NB4 (cell line): ENCODE measurements at places on chromosomes 2 and 18.

DNA sequence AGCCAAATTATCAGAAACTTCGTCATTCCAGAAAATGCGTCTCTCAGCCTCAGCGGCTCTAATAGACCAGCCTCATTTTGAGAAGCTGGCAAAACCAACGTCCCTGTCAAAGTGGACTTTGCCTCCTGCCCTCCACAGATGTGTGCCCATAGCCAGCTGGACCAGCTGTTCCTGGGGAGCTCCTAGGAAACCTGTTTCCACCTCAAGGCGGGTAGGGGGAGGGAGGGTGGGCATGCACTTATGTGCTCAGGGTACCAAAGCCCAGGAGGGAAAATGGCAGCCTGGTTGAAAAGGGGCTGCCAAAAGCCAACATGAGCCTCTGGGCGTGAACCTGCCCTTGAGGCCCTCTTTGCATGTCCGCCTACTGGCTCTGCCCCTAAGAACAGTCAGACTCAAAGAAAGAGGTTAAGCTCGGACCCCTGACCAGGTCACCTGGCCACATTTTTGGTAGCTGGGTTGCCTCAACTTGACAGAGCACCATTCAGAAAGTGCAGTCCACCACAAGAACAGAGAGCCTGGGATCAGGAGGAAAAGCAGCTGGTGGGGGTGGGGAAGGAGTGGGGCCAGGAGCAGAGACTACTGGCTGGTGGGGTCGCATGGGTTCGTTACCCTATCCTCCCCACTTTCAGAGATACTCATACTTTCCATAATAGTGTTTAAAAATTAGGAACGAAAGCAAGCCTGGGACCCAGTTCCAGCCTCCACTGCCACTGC, 3.5 kb downstream of the PER2 start:
- DNase-seq, result no peak

DNA sequence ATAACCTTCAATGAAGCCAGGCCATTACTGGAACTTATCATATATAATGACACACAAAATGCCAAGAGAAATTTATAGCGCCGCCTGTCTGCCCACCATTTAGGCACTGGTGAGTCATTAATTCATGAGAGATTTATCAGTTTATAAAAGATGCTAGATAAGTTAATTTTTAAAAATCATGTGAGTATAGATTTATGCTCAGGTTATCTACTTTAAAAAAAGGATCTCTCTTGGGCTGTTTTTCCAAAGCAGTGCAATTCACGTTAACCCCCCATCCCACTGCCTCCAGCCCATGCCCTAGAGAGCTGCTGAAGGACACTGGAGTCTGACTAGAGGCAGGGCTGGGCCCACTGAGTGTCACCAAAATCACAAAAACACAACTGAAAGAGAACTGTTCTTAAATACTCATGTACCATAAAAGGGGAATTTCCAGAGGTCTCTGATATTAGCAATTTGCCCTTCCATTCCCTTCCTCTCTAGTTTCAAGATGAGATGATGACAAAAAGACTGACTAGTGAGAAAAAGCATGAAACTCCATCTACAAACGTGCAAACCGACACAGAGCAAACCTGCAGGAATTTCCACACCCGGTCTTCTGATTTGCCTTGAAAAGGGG, 160.8 kb downstream of the BCL2 start:
- DNase-seq, result no peak

- DNase-seq, result no peak
Observed at GRCh38 chr2:19746137-19746600, 155.6 kb downstream of the TTC32 start.

DNA sequence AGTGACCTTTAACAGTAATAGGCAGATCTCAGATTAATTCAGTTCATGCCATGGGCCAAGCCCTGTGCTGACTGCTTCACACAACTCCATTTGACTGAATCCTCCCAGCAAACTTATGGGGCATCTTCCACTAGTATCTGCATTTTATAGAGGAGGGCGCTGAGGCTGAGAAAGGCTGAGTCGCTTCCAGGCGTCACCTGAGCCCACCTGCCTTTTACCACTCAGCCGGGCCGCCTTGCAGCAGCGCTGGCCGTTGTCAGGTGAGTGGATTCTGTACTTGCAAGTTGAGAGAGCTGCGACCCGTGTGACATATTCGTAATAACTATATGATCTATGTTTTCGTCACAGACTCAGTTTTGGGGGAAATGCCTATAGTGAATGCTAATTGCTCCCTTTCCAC, 59.3 kb upstream of the B3GNT7 start:
- no peak for DNase-seq

GRCh38 chr2:55111570-55112228, 61.4 kb upstream of the RTN4 start:
- DNase-seq, result peak; percentile 100

DNA sequence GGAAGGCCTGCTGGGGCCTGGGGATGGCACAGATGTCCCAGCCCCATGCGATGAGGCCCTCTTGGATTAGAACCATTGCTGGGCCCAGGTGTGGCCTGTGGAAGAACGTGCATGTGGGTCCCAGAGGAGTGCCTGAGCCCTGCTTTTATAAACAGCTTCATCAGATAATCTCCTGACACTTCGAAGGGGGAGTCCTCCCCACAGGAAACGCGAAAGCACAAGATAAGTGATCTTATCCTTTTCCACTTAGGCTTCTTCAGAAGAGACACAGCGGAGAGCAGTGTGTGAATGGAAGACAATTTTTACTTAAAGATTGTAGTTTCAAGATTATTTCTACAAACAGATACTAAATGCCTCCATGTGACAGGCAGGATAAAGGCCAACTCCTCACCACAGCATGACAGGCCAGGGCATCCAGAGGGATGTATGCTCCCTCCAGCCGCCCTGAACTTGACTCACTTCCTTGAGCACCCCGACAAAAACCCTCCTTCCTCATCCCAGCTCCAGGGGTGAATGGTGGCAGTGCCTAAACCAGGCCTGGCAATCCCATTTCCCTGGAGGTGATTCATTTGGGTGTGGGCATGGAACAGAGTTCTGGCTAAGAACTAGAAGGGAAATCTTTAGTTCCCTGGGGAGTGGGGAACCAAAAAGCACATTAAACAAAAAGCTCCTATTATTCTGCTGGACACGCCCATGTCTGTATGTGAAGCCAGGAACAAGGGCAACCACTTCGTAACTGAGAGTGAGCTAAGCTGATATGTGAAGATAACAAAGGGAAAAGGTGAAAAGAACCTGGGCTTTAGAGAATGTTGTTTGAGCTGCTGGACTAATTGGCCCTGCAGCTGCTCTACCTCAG, 56.2 kb upstream of the TMEM163 start:
- no peak for DNase-seq

DNA sequence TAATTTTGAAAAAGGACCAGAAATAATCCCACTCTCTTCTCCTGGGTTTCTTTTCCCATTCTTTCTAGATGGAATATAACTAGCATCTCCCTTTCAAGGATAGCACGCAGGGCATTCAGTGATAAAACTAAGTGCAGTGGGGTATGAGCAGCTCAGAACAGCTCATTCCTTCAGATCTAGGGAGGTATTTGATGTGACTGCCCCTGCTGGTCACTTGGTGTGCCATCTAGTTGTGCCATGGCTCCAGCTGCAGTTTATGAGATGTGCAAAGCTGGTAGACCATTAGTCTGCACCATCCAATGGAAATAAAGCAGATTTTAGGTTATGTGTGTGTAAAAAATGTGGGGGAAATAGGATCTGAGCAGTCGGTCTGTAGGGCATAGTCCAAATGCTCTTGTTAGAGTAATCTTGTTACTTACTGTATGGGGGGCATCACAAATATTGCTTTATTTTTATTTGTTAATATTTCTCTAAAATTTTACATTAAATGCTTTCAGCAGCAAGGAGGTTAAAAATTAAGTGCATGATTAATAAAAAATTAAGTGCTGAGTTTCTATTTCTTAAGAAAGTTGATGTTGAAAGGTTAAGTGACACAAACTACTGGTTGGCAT, 38.9 kb downstream of the CTAGE1 start:
- peak; percentile 32 for DNase-seq

- DNase-seq, result no peak
Observed at GRCh38 chr18:39318462-39318861, 1752.9 kb upstream of the CELF4 start.

DNA sequence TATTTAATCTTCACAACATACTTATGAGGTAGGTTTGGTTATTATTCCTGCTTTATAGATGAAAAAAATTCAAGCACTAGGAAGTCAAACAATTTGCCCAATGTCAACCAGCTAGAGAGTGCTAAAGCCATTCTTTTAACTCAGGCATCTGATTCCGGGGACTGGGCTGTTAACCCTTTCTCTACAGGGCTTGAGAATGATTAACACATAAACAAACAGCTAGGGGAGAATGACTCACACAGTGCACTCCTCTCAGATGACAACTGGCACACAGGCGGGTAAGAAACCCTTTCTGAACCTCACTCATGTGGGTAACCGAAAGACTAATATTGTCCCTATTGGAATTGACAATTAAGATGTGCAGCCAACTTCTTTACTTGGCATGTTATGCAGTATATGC, 86.3 kb upstream of the FSHR start:
- DNase-seq, result no peak

- DNase-seq, result no peak
Observed at GRCh38 chr18:76672627-76673026, 149.7 kb upstream of the ZNF236 start.

GRCh38 chr2:34705551-34706247, 1106.6 kb upstream of the FAM98A start:
- DNase-seq, result no peak

GRCh38 chr2:233247744-233248143, 3.7 kb upstream of the ATG16L1 start:
- DNase-seq, result peak; percentile 52

GRCh38 chr2:36677386-36677785, 19.1 kb upstream of the VIT start:
- DNase-seq, result peak; percentile 64

DNA sequence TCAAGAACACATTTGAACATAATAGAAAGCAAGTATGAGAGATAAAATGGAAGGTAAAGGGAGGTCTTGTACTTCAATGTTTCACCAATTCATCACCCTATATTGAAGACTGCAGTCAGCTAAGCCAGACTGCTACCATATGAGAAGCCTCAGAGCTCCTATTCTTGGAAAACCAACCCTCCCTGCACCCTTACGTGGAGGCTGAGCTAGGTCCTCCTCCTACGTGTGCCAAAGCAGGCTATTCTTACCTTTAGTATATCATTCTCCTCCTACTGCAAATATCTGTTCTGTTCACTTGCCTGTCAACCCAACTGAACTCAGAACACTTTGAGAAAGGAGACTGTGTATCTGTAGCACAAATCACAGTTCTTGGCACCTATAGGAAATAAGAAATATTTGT, 255.8 kb upstream of the HNRNPA3 start:
- DNase-seq, result no peak

- no peak for DNase-seq
Observed at GRCh38 chr2:102110596-102111334, 31.8 kb upstream of the IL1R1 start.

DNA sequence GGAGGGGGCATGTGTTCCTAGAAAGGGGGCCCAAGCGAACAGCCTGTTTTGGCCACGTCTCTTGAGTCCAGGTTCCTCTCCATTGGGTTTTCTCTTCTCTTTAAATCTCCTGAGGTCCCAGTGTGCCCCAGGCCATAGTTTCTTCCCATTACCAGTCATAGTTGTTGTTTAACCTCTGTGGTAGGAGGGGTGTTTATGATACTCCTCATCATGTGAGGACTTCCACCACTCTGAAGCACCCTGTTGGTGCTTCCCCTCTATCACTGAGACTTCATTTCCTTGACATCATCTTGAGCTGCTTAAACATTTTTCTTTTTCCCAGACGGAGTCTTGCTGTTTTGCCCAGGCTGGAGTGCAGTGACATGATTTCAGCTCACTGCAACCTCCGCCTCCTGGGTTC, 45.9 kb downstream of the WIPF1 start:
- no peak for DNase-seq

DNA sequence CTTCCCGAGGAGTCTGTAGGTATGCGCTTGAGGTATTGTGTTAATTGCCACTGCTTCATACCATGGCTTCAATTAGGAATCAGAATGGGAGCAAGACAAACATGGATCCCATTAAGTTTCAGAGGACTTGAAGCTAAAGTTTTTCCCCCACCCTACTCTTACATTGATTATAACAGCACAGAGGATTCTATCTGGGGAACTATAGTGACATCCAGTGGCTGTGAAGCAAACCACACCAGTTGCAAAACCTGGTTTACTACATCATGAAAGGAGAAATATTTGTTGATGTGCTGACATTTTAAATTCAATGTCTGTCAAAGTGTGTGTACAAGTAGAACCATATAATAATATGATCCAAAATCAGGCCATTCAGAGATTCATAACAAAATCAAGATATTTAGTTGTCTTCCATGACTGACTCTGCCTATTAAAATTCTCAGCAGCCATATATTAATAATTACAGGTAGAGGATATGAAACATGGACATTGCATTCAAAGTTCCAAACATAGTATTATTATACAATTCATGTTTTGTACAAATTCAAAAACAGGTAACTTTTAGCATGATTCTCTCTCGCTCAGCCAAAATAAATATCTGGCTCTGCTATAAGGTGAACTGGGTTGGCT, 82.9 kb downstream of the GRB14 start:
- peak; percentile 52 for DNase-seq

GRCh38 chr2:148568597-148568996, 76.0 kb upstream of the EPC2 start:
- DNase-seq, result no peak

GRCh38 chr2:172105471-172106107, 2.9 kb upstream of the DLX2 start:
- no peak for DNase-seq

- DNase-seq, result peak; percentile 90
Observed at GRCh38 chr2:76491503-76491902, 780.8 kb upstream of the GCFC2 start.

DNA sequence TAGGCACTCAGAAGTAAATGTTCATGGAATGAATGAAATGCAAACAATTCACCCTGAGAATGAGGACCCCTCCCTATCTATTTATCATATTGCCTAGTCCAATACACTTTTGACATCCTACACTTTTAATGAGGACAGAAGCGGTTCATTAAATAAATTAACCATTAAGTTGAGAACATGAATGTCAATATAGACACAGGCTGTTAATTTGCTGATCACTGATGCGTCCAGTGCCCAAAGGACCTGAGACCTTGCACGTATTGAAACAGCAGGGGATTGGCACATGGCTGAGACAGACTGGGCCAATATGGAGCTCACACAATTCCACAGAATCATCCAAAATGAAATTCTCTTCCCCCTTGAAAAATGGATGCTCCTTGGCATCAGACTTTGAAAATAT, 430.0 kb downstream of the SLC4A3 start:
- no peak for DNase-seq

DNA sequence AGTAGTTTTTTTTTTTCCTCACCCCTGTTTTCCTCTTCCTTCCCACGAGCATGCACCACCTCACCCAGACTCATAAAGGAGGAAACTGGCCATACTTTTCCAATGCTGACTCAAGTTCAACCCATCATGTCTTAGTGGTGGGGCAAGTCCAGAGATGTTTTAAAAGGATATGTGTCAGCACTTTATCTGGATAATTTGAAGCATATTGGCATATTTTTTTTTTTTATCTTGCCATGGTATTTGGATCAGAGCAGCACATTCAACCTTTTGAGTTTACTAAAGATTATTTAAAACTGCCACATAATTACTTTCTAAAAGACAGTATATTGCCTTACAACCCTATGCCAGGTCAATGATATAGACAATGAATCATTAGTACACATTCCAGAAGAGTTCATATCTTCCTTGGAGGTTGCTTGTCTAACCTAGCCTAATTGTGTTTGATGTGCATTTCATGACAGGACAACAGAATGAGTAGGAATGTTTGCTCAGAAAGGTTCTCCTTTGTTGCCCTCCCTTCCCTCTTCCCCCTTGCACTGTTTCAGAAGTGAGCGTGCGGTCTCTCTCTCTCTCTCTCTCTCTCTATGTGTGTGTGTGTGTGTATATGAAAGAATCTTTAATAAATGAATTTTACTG, 950.7 kb upstream of the FAM98A start:
- DNase-seq, result no peak
